T-helper 17 cell (primary cell): ENCODE measurements at places on chromosomes 4 and X. TPM values are rescaled to one million over a fixed set of nuclear protein-coding genes. Genes with fewer than 3 reads are reported as not detected.

The PLAC8 gene
- 182 TPM for total RNA-seq

The MUC7 gene
- total RNA-seq, result not detected

The RAB40AL gene
- not detected for total RNA-seq

The UGT8 gene
- total RNA-seq, result 0.62 TPM

The KLKB1 gene
- total RNA-seq, result 0.52 TPM

The USP38 gene
- total RNA-seq, result 27.0 TPM

The LRBA gene
- 86.9 TPM for total RNA-seq

The IL2RG gene
- total RNA-seq, result 400 TPM

The ADGRA3 gene
- 0.16 TPM for total RNA-seq

The DMD gene
- total RNA-seq, result 1.8 TPM

The NAA15 gene
- 55.2 TPM for total RNA-seq

The TSPAN6 gene
- 1.2 TPM for total RNA-seq

The PNMA6F gene
- total RNA-seq, result not detected

The IL21 gene
- total RNA-seq, result 0.91 TPM

The PHEX gene
- 0.91 TPM for total RNA-seq

The YIPF7 gene
- total RNA-seq, result not detected

The NCAPG gene
- total RNA-seq, result 1.2 TPM

The ATOH1 gene
- total RNA-seq, result not detected

The GABRG1 gene
- not detected for total RNA-seq

The TREX2 gene
- 3.3 TPM for total RNA-seq

The CCDC110 gene
- 0.10 TPM for total RNA-seq

The GPR173 gene
- total RNA-seq, result not detected

The BST1 gene
- 1.9 TPM for total RNA-seq

The AADAT gene
- total RNA-seq, result not detected

The NR3C2 gene
- 42.5 TPM for total RNA-seq

The FREM3 gene
- total RNA-seq, result 0.35 TPM
